ENCODE measurements at places on chromosomes 11 and 22.

DNA sequence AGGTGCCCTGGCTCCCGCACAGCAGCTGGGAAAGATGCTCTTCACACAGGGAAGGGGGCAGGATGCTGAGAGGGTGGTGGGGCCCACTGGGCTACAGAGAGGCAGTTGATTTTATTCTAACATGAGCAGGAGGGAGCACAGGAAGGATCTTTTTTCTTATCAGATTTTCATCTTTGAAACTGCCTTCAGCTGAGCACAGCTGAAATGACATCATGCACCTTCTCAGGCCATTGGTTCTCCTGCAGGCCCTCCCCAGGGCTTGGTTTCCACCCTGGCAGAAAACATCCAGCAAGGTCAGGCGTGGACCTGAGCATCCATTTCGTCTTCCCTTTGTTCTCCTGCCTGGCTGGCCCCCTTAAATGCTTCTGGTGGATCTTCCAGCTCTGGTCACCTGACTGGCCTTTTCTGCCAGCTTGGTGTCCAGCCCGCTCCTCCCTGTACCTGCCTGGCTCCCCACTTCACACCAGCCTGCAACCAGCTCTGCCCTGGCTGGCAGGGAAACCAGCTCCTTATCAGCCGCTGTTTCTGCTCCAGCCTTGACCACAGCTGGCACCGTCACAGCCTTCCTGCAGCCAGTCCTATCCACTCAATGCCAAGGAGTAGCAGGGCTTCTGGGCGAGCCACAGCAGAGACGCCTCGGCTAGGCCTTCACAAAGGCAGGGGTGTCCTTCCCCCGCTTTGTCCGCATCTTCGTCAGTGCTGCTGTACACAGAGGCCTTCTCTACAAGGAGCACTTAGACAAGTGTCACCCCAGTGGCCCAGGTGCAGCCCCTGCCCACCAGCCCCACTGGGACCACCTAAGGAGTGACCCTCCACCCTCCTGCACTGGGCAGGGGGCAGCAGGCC, 36.5 kb downstream of the TOM1 start:
- DNase-seq = no peak

DNA sequence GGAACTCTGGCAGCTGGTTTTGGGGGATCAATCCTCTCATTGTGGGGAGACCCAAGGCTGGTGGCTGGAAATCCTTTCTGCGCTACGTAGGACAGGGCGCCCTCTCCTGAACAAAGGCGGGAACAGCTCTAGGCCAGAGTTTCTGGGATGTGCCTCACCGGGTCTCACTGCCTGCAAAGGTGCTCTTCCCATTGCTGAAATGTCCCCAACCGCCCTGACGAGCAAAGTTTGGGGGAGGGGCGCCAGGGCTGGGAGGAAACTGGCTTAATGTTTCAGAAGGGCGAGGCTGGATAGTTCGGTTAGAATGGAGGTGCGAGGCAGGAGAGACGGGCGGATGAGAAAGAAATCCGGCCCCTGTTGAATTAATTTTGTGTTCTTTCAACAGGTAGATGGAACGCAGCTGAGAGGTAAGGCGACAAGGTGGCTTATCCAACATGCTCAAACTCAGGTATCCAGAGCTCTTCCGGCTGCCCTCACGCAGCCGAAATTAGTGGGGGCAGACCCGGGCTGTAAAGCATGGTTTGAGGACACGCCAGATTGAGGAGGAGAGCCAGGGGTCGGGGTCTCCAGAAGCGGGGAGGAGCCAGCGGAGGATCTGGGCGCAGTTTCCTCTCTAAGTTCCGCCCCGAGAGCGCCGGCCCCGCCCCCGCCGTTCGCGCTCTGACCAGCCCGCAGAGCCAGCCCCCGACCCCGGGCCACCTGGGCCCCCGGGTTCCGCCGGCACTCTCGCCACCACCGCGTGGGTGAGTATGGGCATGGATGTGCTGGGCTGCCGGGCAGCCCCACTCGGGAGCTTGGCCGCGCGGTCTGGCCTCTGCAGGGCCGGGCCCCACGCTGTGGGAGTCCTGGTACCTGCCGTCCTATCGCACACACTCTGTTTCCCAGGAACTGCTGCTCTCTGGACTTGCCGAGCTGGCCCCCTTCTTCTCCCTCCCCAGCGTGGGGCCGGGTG, at the start of gene PGAP2:
TSS of gene PGAP2 (plus strand) at position 652 of the 952 bp plus-strand sequence. CDS start 2,700 bp downstream, outside the sequence.
- peak; percentile 64 for DNase-seq

DNA sequence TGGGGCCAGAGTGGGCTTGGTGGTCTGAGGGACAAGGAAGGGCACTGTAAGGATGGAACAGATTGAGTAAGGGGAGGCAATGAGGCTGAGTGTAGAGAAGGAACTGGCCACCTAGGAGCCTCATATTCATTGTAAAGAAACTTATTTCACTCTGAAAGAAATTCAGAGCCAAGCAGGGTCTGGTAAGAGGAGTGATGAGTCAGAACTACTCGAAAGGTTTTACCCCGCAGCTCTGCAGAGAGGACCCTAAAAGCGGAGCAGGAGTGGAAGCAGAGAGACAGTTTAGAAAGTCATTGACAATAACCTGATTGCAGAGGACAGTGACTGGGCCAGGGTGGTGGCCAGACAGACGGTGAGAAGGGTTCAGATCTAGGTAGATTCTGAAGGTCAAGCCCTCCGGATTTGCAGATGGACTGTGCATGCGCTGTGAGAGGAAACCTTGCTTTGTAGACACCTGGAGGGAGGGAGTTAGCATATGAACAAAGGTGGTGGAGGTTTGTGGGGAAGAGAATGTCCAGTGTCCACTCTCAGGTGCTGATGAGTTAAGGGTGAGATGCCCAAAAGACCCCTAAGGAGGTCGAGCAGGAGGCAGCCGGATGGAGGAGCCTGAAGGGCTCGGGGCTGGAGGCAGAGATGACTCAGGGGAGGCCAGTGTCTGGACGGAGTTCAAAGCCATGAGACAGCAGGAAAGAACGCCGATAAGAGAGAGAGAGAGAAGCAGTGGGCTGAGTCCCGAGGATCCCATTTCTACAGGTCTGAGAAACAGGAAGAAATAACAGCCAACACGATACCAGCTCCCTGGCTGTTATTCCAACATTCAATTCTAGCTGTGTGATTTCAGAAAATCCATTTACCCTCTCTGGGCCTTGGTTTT, 546.0 kb downstream of the BRD1 start:
- DNase-seq = no peak

DNA sequence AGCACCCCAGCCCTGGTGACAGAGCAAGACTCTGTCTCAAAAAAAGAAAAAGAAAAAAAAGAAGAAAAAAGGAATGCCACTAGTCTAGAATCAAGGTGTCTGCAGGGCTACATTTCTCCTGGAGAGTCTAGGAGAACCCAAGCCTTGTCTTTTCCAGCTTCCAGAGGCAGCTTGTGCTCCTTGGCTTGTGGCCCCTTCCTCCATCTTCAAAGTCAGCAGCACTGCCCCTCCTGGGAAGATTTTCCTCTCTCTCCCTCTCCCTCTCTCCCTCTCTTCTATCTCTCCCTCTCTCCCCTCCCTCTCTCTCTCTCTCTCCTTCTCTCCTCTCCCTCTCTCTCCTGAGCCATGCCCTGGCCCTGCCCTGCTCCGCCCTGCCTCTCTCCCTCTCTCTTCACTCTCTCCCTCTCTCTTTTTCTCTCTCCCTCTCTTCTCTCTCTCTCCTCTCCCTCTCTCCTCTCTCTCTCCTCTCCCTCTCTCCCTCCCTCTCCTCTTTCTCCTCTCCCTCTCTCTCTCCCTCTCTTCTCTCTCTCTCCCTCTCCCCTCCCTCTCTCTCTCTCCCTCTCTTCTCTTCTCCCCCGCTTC, 97.7 kb upstream of the FGF3 start:
- no peak for DNase-seq

- DNase-seq = no peak
Observed at GRCh38 chr11:66011239-66011784, 496 bp upstream of the CST6 start.

GRCh38 chr11:21625982-21626381, 566.9 kb upstream of the ANO5 start:
- DNase-seq = no peak
